Stimulated activated memory B cell treated with anti-CD40 and anti-IgM and Interleukin-4, amounts not matched to agents 10 μg/mL and 1 μg/mL and 100 μg/mL, for 72 hours (primary cell): ENCODE measurements at places on chromosomes 1 and 21.

GRCh38 chr21:42258150-42258884, 39.4 kb downstream of the ABCG1 start:
- ATAC-seq: peak; percentile 78

- no peak for ATAC-seq
Observed at GRCh38 chr1:189274267-189274666, 1203.4 kb downstream of the BRINP3 start.

- ATAC-seq: no peak
Observed at GRCh38 chr1:218517459-218517858, 172.3 kb downstream of the TGFB2 start.

DNA sequence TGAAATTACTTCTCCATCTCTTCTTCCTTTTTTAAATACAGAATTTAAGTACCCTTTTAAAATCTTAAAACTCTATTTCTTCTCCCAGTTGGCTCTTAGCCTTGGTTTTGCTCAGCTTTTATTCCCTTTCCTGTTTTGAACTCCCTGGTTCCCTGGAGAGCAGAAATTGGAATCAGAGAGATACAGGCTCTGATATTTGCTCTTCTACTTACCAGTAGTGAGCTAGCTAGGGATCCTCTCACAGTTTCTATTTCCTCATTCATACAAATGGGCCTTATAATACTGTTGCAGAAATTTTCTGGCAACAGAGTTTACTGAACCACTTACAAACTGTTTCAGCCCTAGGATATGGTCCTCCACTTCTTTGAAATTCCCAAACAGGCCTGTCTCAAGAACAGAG, 606.3 kb downstream of the NUF2 start:
- no peak for ATAC-seq

GRCh38 chr1:53754484-53755312, 15.7 kb upstream of the GLIS1 start:
- ATAC-seq: no peak

DNA sequence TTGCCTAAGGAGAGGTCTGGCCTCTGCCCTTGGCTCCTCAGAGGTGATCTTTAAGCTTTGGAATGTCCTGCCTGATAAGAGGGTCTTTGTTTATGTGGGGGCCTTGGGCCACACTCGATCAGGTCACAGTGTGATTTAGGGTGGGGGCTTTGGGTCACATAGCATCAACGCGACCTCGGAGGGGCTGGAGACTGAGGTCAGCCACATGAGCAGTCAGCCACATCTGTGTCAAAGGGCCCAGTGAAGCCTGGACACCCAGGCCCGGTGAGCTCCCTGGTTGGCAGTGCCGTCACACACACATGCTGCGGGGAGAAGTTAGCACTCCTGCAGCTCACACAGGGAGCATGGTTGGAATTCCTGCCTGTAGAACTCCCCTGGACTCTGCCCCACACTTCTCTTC, 345.0 kb downstream of the NPHP4 start:
- ATAC-seq: no peak

GRCh38 chr1:17061486-17061885, 7.7 kb upstream of the SDHB start:
- ATAC-seq: no peak

- no peak for ATAC-seq
Observed at GRCh38 chr1:109484519-109484975, 842 bp downstream of the ATXN7L2 start.

DNA sequence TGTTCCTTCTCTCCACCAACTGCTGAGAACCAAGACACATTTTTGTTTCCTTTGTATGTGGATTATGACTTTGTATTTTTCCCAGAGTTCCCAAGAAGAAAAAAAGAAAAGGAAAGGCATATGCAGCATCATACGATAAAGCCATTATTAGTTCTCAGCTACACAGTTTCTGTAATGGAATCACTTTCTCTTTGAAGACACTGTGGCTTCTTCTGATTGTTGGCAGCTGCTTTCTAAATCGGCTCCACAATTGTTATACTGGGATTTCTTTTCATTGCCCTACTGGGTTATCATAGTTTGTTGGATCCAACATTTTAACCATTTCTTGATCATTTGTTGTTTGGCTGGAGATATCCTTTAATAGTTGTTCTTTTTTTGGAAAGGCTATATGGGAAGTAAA, 89.5 kb upstream of the HIVEP3 start:
- no peak for ATAC-seq

- ATAC-seq: no peak
Observed at GRCh38 chr21:45557616-45558043, 15.4 kb upstream of the SLC19A1 start.

DNA sequence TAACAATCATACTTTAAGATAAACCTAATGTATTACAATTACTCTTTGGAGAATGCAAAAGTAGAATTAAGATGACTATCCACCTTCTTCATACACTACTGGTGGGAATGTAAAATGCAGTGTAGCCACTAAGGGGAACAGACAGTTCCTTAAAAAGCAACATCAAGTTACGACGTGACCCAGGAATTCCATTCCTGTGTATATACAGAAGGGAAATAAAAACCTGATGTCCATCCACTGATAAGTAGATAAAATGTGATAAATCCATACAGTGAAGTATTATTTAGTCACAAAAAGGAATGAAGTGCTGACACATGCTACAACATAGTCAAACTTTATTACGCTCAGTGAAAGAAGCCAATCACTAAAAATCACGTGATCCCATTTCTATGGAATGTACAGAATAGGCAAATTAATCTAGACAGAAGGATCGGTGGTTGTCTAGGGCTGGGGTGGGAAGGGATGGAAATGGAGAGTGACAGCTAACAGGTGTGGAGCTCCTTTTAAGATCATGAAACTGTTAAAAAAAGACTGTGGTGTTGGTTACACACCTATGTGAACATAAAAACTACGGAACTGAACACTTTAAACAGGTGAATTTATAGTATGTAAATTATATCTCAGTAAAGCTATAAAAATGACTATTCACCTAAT, 42.1 kb downstream of the NRIP1 start:
- ATAC-seq: no peak

- peak; percentile 81 for ATAC-seq
Observed at GRCh38 chr1:116514708-116515525, 55.9 kb downstream of the CD58 start.

- ATAC-seq: no peak
Observed at GRCh38 chr1:215140135-215140534, 57.6 kb downstream of the KCNK2 start.

DNA sequence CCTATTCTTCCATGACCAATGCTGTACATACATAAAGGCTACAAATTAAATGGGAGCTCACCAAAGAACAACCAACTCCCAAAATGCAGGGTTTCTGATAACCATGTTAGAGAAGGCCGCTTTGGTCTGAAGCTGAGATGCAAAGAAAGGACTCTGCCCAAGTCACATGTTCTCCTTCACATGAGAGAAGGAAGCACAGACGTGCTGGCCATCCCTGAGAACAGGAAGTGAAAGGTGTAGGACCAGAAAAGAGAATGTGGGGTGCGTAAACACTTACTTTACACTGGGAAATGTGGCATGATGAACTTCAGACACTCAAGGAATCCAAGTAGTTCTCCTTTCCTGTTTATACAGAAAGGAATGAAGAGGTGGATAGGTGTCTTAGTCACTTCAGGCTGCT, 31.7 kb upstream of the TADA1 start:
- peak; percentile 75 for ATAC-seq

DNA sequence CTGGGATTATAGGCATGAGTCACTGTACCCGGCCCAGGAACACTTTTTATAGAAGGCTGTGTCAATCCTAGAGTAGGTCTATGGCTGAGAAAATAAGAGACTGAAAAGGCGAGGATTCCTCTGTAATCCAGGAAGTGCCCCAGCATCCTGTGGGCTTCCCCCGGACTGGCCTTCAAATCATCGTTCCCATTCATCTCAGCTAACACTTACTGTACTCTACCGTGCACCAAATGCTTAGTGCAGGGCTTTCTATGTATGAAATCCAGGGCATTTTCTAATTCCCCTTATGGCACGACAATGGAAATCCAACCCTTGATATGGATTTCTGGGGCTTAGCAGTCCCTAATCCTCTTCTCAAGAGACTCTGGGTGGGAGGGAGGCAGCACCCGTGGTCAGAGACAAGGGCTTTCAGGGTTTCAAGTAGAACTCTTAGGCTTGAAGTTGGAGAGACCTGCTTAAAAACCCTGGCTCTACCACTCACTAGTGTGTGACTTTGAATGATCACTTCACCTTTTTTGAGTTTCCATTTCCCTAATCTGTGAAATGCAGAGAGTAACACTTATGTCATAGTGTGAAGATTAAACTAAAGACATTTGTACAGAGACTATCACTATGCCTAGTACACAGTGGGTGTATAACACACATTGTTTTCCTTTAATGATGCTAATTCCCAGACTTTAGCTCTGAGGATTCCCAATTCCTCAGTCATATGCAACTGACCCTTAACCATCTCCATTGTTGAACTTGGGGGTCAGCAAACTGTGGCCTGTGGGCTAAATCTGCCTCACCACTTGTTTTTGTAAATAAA, 20.3 kb downstream of the MECR start:
- ATAC-seq: peak; percentile 84

DNA sequence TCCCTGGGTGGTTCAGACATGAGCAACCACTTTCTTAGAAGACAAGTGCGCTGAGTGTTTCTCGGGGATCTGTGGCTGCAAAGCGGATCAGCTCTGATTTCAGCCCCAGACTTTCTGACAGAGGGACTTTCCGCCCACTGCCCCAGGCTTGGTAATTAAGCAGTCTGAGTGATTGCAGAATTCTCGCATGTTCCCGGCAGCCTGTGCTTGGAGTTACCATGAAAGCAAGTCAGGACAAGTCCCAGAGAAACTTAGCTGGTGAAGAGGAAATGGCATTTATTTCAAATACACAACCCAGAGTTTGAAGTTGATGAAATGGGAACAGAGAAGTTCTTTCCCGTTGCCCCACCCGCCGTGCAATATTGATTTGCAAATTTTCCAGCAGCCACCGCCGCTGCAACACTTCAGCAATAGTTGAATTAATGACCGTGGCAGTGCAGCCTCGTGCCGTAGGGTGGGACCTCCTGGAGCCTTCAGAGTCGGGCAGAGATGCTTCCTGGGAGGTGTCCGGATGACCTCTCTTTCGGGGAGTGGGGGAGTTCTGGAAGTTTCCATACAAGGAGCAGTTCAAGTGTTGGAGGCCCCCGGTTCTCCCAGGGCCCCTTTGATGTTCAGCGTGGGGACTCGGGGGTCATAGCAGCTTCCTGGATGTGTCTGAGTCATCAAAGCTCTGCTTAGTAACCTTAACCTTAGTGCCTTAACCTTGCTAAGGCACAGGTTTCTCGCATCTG, 134.7 kb downstream of the KAZN start:
- ATAC-seq: no peak

DNA sequence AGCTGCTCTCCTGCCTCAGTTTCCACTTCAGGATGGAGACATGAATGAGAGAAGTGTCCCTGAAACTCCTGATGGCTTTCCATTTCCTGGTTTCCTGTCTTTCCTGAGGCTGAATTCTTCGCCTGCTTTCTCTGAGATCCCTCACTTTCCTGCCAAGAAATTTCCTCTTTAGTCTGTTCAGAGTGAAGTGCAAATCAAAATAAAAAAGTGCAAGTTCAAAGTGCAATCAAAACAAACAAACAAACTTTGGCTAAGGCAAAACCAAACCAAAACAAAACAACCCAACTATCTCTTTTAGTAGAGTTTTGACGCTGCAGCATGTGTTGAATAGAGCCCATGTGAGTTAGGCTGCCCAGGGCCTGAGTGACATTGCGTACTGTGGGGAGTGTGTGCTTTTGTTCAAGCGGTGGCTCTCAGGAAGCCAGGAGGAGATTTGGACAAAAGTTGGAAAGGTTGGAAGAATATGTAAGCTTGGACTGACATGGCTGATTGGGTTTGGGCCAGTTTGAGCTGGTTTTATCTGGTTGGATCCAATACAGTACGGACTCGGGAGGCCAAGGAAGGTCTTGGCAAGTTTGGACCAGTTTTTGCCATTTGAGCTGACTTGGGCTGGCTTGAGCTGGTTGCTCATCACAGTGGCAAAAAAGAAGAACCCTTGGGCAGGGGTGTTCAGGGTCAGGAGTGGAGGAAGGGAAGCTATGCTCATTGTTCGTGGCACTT, 61.1 kb upstream of the TINAGL1 start:
- ATAC-seq: no peak

DNA sequence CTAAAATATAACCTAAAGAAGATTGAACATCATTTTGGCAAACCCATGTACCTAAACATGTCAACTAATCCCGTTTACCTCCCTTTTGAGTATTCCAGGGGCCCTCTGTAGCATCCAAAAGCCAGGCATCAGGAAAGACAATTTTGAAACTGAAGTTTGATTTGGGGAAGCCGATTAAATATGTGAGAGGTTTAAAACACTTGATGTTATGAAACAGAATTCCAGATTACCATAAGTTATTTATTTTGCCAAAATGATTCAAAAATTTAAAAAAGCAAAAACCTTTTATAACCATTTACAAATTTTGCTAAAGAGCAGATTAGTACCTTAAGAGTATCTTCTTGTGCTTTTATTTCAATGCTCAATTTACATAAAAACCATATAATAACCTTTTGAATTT, 23.3 kb downstream of the ZNF648 start:
- ATAC-seq: no peak

- ATAC-seq: peak; percentile 82
Observed at GRCh38 chr1:204828352-204828850, 42.3 kb upstream of the NFASC start.

GRCh38 chr1:197773856-197774255, 1.4 kb downstream of the DENND1B start:
- no peak for ATAC-seq

DNA sequence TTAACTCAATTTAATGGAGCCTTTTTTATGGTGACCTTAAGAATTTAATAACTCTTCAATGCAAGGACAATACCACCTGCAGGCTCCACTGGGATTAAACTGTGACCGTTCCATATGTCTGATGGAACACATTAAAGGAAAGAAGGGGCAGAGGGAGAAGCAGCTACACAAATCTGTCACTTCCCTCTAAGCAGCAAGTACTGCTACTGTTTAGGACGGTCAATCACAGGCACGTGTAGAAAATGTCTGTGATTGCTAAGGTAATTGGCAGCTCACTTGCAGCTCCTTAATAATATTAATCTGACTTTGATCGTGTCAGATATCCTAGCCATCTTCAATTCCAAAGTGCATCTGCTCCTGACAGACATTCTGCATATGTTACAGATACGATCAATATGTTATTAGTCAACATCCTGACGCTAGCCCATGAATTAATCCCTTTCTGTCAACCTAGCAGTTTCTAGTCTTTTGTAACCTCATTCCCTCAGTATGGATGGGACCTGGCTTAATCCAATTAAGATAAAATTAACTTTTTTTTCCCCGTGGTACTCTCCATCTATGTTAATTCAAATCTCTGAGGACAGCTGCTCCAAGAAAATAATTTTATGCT, 1012.4 kb downstream of the AMY1C start:
- ATAC-seq: no peak

GRCh38 chr1:7448986-7449385, 322.1 kb upstream of the VAMP3 start:
- no peak for ATAC-seq

- ATAC-seq: no peak
Observed at GRCh38 chr1:65412984-65413375, 7.5 kb upstream of the LEPR start.
